Activated T-cell treated with anti-CD3 and anti-CD28 coated beads, Interleukin-2, amount 50 U/mL, for 24 hours (primary cell): ENCODE measurements at places on chromosomes 11 and 22.

DNA sequence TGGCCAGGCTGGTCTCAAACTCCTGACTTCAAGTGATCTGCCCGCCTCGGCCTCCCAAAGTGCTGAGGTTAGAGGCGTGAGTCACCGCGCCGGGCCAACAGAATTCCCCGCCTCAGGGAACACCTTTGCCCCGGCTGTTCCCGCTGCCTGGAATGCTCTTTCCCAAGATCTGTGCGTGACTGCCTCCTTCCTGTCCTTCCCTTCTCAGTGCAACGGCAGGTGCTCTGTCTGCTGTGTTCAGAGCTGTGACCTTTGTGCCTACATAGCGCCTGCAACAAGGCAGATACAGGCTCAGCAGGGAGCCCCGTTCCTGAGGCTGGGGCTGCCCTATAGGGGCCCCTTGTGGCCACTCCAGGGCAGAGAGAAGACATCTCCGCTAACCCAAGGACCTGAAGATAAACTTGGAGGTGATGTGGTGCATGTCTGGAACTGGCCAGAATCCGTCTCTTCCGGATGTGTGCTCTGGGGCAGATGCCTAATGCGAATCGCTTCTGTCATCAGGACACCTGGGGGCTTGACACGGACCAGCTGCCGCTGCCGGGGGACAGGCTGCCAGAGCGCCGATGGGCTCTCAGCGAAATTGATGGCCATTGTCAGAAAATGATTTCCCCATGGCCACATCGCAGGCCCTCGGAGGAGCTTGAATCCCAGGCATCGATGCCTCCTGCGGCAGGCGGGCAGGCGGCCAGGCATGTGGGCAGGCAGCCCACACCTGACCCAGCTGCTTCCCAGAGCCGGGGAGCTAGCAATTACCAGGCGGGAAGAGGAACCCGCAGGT lies 43.5 kb upstream of the TCF20 start:
- no peak for DNase-seq

DNA sequence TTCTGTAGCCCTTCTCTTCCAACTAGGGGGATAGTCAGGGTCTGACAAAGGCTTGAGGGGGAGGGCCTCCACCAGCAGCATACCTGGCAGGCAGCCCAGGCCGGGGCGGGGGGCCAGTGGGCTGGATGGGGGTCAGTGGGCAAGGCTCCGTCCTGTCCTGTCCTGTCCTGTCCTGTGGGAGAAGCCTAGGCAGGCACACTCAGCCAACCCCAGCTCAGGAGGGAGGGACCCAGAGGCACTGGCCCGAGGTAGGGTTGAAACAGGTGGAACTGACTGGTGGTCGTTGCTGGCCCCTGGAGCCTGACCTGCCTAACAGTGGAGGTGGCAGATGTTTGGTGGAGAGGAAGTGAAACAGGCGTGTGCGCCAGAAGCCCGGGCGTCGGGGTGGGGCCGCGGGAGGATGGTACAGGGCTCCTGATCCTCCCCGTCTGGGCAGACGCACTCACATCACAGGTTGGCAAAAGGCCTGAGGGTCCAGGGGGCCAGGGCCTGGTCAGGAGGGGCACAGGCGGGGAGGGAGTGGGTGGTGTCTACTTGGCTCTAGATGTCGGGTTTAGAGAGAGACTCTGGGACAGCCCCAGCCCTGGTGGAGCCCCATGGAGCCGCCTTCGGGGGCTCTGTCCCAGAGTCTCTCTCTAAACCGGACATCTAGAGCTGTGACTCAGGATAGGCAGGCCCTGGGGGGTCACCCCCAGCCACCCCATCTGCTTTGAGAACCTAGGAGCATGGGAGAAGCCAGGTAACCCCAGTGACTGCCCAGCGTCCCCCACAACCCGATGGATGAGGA lies 32.5 kb upstream of the GRAMD4 start:
- DNase-seq = no peak

DNA sequence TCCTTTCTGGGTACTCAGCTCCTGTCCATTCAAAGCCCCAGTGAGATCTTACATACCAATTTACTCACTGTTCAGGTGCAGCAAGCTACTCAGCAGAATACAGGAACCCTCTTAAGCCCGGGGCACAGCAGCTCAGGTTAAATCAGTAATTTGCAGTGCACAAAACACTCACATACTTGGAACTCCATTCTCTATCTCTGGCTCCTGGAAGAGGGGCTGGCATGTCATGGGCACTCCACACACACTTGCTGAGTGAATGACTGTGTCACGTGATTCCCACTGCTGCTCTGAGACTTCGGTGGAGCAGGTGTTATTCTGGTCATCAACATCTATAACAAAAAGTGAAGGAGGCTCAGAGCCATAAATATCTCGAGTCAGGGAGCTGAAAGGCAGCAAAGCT lies 157.3 kb upstream of the BDNF start:
- no peak for DNase-seq

GRCh38 chr22:19550382-19550781 lies 26.2 kb upstream of the CLDN5 start:
- DNase-seq = no peak

GRCh38 chr11:77147036-77147315 lies 18.9 kb downstream of the MYO7A start:
- no peak for DNase-seq

GRCh38 chr11:4178813-4179662 lies 84.4 kb downstream of the RRM1 start:
- DNase-seq = no peak

DNA sequence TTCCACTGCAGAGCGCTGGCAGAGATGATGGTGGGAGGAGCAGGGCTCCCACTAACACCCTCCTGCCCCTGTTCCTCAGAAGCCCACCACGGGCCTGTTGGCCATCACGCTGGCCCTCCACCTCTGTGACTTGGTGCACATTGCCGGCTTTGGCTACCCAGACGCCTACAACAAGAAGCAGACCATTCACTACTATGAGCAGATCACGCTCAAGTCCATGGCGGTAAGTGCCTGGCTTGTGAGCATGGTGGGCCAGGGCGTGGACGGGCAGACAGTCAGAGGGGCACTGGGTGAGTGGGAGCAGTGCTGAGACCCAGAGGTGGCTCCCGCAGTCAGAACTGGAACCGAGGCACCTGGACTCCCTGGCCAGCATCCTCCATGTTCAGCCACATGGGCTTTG lies 57.9 kb downstream of the ST3GAL4 start:
- no peak for DNase-seq

- DNase-seq = no peak
These were observed 33.4 kb downstream of the PLA2G6 start for GRCh38 chr22:38148245-38148644.

GRCh38 chr22:17117400-17117799 lies 3.8 kb downstream of the TMEM121B start:
- DNase-seq = no peak

DNA sequence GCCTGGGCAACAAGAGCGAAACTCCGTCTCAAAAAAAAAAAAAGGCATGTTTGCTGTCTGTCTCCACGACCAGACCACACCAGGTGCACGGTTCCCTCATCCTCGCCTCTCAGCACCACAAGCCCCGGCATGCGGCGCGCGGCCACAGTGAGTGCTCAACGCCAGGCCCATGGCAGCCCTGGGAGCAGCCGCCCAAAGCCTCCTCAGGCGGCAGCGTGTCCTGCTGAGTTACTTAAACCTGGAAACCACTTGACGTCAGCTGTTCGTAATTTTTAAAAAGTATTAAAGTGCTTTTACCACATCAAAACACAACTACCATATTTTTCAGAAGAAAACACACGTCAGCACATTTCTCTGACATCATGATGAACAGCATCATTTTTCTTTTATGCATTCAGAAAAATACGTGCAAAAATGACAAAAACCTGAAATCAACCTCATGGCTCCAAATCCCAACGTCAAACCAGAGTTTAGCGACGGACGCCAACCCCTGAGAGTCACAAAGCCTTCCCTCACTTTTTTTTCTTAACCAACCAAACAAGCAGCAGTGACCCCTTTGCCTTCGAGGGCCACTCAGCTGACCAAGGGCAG lies 2.1 kb downstream of the DEAF1 start:
- no peak for DNase-seq
